Activated naive CD4-positive, alpha-beta T cell treated with anti-CD3 and anti-CD28 coated beads for 36 hours (primary cell): ENCODE measurements at places on chromosomes 12 and 14. TPM values are rescaled to one million over a fixed set of nuclear protein-coding genes. Genes with fewer than 3 reads are reported as not detected.
A peak's percentile ranks its signal among the peaks of the same experiment; 100 is the strongest.

GRCh38 chr14:63996016-63996415 is 143.2 kb downstream of the SYNE2 start:
- H3K36me3 ChIP-seq = peaks cover 29% of the 10 kb centered on the region
- no peak overlapping the region for H3K4me3 ChIP-seq
- DNase-seq = no peak
- H3K27me3 ChIP-seq = no peaks in the 10 kb centered on the region
- no peaks in the 10 kb centered on the region for H3K4me1 ChIP-seq

The KRT80 gene
- total RNA-seq = not detected

The SPRYD4 gene
- total RNA-seq = 2.2 TPM

GRCh38 chr14:105152794-105153241 is 15.8 kb downstream of the JAG2 start:
- H3K27me3 ChIP-seq = no peaks in the 10 kb centered on the region
- H3K27ac ChIP-seq = no peak overlapping the region
- no peaks in the 10 kb centered on the region for H3K4me1 ChIP-seq
- no peak for DNase-seq
- no peak overlapping the region for H3K4me3 ChIP-seq
- H3K36me3 ChIP-seq = no peaks in the 10 kb centered on the region

The SCARB1 gene
- total RNA-seq = 18.2 TPM

- H3K27me3 ChIP-seq = peaks cover 2% of the 10 kb centered on the region
- no peak overlapping the region for H3K4me3 ChIP-seq
- no peak for DNase-seq
- no peaks in the 10 kb centered on the region for H3K36me3 ChIP-seq
Observed at GRCh38 chr12:98319716-98320425, 195.5 kb upstream of the TMPO start.

DNA sequence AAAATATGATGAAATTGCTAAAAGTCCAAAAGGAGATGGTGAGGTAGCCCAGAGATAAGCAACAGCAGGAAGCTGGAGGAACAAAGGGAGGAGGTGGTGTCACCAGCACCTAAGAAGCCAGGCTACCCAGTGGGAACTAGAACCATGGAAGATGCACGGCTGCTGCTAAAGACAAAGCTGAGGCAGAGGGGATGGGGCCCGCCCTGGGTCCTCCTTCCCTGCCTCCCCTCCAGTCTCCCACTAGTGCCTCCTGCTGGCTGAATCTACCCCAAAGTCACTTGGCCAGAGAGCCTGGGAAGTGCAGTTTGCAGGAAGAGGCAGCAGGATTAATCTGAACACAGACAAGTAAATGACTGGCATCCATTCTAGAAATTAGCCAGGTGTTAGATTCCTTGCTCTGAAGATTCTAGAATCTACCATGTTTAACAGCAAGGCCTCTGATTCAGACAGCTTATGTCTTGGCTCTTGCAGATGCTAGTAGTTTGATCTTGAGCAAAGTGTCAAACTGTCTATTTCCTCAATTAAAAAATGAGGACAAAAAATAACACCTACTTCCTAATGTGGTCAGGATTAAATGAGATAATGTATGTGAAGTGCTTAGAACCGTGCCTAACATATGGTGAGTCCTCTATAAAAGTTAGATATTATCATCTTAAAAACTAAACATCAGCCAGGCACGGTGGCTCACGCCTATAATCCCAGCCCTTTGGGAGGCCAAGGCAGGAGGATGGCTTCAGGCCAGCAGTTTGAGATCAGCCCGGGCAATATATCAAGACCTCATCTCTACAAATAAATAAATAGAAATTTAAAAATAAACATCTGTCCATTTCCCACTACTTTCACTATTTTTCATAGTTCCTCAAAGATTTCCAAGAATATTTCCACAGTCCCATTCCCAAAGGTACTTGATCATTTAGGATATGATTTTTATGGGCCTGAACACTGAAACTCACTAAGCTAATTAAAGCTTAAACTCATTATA is 5.8 kb upstream of the LRP10 start:
- no peaks in the 10 kb centered on the region for H3K27me3 ChIP-seq
- H3K4me3 ChIP-seq = no peak overlapping the region
- no peaks in the 10 kb centered on the region for H3K36me3 ChIP-seq
- DNase-seq = peak; percentile 56
- H3K4me1 ChIP-seq = peaks cover 19% of the 10 kb centered on the region
- H3K27ac ChIP-seq = peak overlapping the region; percentile 18

DNA sequence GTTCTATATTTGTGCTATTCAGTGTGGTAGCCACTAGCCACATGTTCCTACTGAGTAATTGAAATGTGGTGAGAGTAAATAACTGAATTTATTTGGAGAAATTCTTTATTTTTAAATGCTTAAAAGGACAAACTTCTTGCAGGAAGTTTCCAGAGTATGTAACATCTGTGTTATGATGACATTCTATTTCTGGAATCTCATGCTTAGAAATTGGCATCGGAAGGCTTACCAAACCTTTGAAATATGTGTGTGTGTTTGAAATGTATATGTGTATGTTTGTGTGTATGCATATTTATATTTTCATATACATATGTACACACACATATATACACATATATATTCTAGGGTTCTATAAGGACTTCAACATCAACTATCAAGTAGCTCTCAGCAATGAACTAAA is 12.4 kb upstream of the WSCD2 start:
- no peak overlapping the region for H3K27ac ChIP-seq
- peaks cover 17% of the 10 kb centered on the region for H3K27me3 ChIP-seq
- no peaks in the 10 kb centered on the region for H3K4me1 ChIP-seq
- no peak overlapping the region for H3K4me3 ChIP-seq
- no peak for DNase-seq
- H3K36me3 ChIP-seq = no peaks in the 10 kb centered on the region

- no peak overlapping the region for H3K4me3 ChIP-seq
- H3K27ac ChIP-seq = no peak overlapping the region
- DNase-seq = no peak
- H3K27me3 ChIP-seq = no peaks in the 10 kb centered on the region
- peaks cover 38% of the 10 kb centered on the region for H3K36me3 ChIP-seq
Observed at GRCh38 chr12:116937640-116938039, 26.9 kb downstream of the FBXW8 start.

GRCh38 chr14:106657460-106657859 is 1131.1 kb downstream of the TMEM121 start:
- no peak overlapping the region for H3K4me3 ChIP-seq
- no peak overlapping the region for H3K27ac ChIP-seq
- no peaks in the 10 kb centered on the region for H3K27me3 ChIP-seq
- peak; percentile 88 for DNase-seq

The PLA2G1B gene
- not detected for total RNA-seq

DNA sequence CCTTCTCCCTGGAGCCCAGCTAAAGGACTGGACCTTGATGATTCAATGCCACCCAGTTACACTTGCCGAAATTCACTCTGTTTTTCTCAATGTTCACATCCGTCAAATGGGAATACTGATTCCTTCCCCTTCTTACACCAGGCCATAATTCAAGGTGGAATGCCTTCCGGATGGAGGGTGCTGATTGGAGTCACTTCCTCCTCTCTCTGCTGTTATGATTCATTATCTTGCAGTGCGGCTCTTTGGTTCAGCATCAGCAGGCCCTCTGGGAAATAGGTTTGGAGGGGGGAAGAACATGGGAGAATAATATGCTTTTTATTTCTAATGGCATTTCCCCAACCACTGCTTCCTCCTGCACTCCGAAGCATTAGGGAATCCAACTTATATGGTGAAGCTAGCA is 390.6 kb upstream of the TBX3 start:
- no peak overlapping the region for H3K27ac ChIP-seq
- no peaks in the 10 kb centered on the region for H3K4me1 ChIP-seq
- H3K27me3 ChIP-seq = peaks cover 3% of the 10 kb centered on the region
- H3K4me3 ChIP-seq = no peak overlapping the region
- H3K36me3 ChIP-seq = no peaks in the 10 kb centered on the region

GRCh38 chr14:58693048-58693447 is 55.3 kb downstream of the DACT1 start:
- no peak for DNase-seq
- no peaks in the 10 kb centered on the region for H3K36me3 ChIP-seq

The GPR135 gene
- total RNA-seq = 0.64 TPM

The PPP1CC gene
- 285 TPM for total RNA-seq

GRCh38 chr14:55028066-55028465 is 1.0 kb downstream of the SOCS4 start:
- H3K27me3 ChIP-seq = no peaks in the 10 kb centered on the region
- peak overlapping the region; percentile 92 for H3K27ac ChIP-seq
- DNase-seq = no peak

GRCh38 chr12:2136901-2137300 is 84.1 kb downstream of the CACNA1C start:
- no peak overlapping the region for H3K27ac ChIP-seq
- no peak for DNase-seq
- no peaks in the 10 kb centered on the region for H3K4me1 ChIP-seq
- H3K27me3 ChIP-seq = peaks cover 6% of the 10 kb centered on the region
- no peaks in the 10 kb centered on the region for H3K36me3 ChIP-seq

The PLEKHD1 gene
- not detected for total RNA-seq

DNA sequence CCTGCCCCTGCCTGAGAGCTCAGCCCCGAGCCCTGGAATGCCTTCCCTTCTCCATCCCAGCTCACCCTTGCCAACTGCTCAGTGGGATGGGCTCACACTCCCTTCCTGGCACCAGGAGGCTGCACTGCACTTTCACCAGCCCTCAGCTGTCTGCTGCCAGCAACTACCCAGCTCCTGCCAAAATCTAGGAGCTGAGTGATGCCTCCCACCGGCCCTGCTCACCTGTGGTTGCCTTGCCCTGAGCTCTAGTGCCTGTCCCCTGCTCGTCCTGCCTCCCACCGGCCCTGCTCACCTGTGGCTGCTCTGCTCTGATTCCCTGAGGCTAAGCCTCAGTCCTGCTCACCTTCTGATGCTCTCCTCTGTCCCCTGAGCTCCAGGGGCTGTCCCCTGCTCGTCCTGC is 119.8 kb downstream of the TMEM121 start:
- H3K27me3 ChIP-seq = no peaks in the 10 kb centered on the region
- H3K27ac ChIP-seq = no peak overlapping the region
- no peaks in the 10 kb centered on the region for H3K4me1 ChIP-seq
- H3K36me3 ChIP-seq = no peaks in the 10 kb centered on the region

The FLRT2 gene
- not detected for total RNA-seq

DNA sequence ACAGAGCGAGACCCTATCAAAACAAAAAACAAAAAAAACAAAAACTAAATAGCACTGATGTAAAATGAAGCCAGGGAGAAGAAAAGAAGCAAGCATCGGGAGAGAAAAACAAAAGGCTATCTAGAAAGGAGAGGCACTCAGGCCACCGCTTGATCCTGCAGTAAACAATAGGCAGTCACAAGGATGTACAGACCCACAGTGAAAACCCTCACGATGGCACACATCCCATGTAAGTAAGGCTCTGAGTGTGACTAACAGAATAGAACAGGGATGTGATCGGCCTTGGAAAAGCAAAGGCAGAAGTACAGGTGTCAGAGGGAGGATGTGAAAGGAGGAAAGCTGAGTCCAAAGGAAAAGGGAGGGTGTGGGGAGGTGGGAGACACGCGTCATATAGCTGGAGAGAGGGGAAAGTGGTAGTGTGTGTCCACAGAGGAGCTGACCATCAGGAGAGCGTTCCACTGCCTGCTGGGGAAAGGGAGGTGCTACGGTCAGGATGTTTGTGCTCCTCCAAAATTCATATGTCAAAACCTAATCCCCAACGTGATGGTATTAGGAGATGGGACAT is 31.5 kb downstream of the CAMKK2 start:
- peaks cover 35% of the 10 kb centered on the region for H3K36me3 ChIP-seq
- no peak for DNase-seq
- no peaks in the 10 kb centered on the region for H3K4me1 ChIP-seq

DNA sequence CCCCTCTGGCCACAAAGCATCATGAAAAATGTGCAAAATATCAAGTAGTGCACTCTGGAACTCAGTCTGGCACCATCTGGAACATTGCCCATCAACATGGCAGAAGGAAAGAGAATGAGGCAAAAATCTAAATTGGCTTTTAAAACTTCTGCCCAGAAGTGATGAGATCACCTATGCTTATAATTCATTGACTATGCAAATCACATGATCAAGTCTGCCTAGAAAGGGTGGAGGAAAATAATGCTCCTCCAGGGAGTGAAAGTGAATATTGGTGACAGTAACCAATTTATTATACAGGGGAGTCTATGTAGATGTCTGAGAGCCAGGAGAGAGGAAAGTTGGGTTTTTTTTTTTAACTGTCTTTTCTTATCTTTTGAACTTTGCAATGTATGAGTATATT is 73.3 kb upstream of the HIF1A start:
- no peak for DNase-seq
- H3K4me3 ChIP-seq = no peak overlapping the region
- peak overlapping the region; percentile 89 for H3K27ac ChIP-seq

The PSEN1 gene
- total RNA-seq = 26.0 TPM

DNA sequence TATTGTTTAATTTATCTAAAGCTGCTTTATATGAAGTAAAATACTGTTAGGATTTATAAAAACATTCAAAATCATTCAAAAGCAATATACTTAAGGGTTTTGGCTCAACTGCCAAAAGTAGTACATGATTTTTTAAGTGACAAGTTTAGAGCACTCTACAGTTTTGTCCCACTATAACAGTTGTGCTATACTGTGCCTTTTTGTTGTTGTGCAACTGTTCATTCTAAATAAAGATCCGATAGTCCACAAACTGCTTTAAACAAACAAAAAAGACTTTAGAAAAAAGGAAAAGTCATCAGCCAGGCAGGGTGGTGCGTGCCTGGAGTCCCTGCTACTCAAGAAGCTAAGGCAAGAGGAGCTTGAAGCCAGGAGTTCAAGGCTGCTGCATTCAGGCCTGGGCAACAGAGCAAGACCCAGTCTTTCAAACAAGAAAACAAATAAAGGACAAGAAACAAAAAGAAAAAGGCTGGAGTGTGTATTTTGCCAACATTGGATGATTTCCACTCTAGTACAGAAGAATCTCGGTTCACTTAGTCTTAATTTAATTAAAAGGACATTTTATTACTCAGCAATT is 7.3 kb downstream of the C2CD5 start:
- H3K27ac ChIP-seq = no peak overlapping the region
- peaks cover 51% of the 10 kb centered on the region for H3K4me1 ChIP-seq
- DNase-seq = no peak
- peaks cover 34% of the 10 kb centered on the region for H3K36me3 ChIP-seq
- no peak overlapping the region for H3K4me3 ChIP-seq
- no peaks in the 10 kb centered on the region for H3K27me3 ChIP-seq

The HRK gene
- total RNA-seq = not detected

DNA sequence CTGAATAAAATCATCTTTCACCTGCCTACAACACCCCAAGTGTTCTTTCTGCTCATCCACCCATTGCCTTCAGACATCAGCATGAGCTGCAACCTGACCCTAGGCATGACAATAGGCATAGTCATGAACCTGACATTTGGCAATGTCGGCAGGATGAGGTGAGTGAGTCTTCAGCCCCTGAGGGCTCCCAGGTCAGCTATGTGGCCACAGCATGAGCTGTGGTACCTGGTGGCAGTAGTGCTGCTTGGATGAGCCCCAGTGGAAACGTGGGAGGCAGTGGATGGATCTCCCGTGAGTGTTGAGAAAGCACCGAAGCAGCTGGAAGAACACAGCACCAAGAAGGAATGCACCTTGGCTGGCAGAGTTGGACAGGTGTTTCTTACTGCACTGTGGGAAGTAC is 334.8 kb upstream of the FAR2 start:
- no peak overlapping the region for H3K27ac ChIP-seq
- H3K4me1 ChIP-seq = no peaks in the 10 kb centered on the region
- H3K4me3 ChIP-seq = no peak overlapping the region
- no peak for DNase-seq
- no peaks in the 10 kb centered on the region for H3K27me3 ChIP-seq

- H3K36me3 ChIP-seq = no peaks in the 10 kb centered on the region
- H3K4me3 ChIP-seq = no peak overlapping the region
- H3K27ac ChIP-seq = no peak overlapping the region
- no peaks in the 10 kb centered on the region for H3K27me3 ChIP-seq
- H3K4me1 ChIP-seq = no peaks in the 10 kb centered on the region
Observed at GRCh38 chr12:95195122-95195521, 22.1 kb downstream of the FGD6 start.

GRCh38 chr12:59393506-59393905 is 202.3 kb upstream of the SLC16A7 start:
- DNase-seq = no peak
- H3K4me3 ChIP-seq = no peak overlapping the region
- peaks cover 8% of the 10 kb centered on the region for H3K27me3 ChIP-seq
- no peak overlapping the region for H3K27ac ChIP-seq
